ENCODE measurements at places on chromosomes 4 and X.

DNA sequence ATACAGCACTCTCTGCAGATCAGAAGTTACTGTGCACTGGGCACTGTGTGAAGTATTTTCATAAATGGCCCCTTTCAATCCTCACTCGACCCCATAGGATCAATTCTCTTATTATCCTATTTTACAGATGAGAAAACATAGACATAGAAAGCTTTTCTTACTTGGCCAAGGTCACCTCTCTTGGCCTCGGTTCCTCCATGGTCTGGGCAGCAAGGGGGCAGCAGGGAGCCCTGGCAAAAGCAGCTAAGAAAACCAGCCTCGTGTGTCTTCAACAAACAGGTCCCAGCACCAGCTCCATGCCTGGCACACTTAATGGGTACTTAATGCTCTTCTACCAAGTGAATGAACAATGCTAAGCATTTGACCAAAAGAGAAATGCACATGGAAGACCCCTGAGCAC lies 34.4 kb downstream of the BST1 start:
- no peak for DNase-seq

DNA sequence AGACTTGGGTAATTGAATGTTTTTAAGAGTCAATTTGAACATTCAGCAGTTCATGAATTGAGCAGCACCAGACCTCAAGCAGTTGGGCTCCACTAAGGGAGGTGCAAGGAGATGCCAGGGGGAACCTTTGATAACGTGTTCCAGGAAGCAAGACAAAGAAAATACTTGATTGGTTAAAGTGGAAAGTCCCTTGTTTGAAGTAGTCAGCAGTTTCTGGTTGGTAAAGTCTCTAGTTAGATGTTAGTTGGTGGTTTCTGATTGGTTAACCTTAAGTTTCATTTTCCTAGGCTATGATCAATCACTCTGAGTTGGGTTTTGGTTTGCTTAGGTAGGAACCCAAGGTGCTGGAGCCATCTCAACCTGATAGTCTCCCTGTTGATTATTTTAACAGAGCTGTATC lies 4.0 kb downstream of the HERC6 start:
- no peak for DNase-seq

- no peak for DNase-seq
Measured at GRCh38 chr4:86221002-86221401, 138.9 kb downstream of the MAPK10 start.

GRCh38 chrX:124504111-124504983 lies 158.0 kb downstream of the SH2D1A start:
- no peak for DNase-seq

GRCh38 chrX:13115146-13115855 lies 70.9 kb upstream of the FAM9C start:
- DNase-seq, result no peak

GRCh38 chrX:120000490-120001246 lies 57.1 kb upstream of the NKAP start:
- DNase-seq, result no peak

All from mesenchymal stem cell (in vitro differentiated cells and primary cell).